ENCODE measurements at places on chromosomes 16 and 17.

- no peak for DNase-seq
These were observed 6.2 kb upstream of the MYOCD start for GRCh38 chr17:12659500-12659899.

DNA sequence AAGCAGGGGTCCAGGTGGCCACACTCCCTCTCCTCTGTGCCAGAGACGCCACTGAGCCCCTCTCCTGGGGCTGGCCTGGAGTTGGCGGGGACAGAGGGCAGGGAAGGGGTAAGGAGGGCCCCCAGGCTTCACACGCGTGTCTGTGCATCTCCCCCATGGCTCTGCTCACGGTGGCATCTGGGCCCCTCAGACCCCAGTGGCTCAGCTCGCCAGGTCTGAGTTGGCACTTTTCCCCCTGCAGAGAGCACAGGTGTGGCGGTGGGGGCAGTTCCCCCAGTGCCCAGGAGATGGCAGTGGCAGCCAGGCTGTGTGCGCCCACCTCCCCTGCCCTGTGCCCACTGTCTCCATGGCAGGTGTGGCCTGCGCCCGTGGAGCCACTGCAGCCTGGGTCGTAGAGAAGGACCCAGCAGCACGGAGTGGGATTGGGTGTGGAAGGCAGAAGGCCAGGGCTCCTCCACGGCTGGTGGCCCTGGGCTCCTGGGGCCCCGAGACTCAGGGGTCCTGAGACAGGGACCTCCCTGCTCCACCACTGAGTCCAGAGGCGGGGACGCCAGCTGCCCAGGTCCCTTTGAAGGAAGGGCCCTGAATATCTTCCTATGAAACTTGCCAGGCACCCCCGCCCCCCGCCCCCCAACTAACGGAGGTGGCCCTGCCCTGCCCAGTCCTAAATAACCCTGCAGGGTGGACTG, 4.3 kb upstream of the APRT start:
- DNase-seq = peak; percentile 61

DNA sequence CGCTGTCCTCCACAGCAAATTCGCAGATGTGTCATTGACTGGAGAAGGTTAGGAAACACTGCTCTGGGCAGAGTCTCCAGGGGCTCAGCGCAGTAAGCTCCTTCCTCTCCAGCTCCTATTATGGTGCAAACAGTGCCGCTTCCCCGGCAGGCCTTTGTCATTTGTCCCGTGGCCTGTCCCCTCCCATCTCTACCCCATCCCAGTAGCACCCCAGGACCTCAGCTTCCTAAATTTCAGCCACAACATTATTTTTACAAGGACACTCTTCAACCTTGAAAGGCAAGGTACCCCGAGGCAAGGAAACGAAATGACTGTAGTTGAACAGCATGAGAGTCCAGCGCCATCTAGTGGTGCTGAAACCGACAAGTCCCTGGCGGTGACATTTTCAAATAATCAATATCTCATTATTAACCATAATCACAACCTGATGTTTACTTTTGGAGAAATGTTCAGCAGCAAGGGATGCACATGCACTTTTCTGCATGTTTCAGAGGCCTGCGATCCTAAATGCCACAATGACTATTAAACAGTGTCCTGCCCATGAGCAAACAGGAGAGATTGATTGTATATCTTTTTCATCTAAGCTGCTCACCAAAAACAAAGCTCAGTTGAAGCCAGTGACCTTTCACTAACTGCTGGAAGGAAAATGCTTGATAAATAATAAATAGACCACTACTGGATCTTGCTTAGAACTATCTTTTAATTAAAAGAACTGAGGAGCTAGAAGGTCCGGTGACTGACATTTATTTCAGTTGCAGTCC, 16.5 kb downstream of the MRPS23 start:
- peak; percentile 32 for DNase-seq

DNA sequence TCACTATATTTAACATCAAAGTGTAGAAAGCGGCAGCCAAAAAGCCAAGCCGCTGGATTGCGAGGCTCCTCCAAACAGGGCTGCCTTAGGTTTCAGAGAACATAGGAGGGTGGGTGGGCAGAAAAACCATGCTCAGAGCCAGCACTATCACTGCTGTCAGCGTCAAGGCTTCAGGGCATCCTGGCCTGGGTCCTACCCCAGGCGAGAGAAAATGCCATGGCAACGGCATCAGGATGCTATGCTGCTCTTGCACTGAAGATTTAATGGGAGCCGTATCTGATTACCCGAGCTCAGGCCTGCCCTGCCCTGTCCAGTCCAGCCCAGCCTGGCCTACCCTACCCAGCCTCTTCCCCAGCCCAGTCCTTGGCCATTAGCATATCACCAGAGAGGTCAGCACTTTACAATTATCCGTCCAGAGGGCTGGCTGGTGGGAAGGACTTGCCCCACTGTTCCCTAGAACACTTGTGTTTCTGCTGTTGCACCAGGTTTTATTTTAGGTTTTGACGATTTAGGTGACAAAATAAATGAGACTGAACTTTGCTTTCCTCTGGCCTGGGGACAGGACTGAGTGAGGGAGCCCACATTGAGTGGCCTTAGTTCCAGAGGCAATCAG, 61.1 kb downstream of the TOM1L2 start:
- no peak for DNase-seq

All from GM06990 (cell line).